Stimulated activated CD4-positive, alpha-beta T cell treated with anti-CD3 and anti-CD28 coated beads, Interleukin-4, amount 100 ng/mL, for 48 hours (primary cell): ENCODE measurements at places on chromosomes 1 and 21.
A peak's percentile ranks its signal among the peaks of the same experiment; 100 is the strongest.

- DNase-seq = no peak
Measured at GRCh38 chr1:222010306-222010705, 268.4 kb upstream of the DUSP10 start.

DNA sequence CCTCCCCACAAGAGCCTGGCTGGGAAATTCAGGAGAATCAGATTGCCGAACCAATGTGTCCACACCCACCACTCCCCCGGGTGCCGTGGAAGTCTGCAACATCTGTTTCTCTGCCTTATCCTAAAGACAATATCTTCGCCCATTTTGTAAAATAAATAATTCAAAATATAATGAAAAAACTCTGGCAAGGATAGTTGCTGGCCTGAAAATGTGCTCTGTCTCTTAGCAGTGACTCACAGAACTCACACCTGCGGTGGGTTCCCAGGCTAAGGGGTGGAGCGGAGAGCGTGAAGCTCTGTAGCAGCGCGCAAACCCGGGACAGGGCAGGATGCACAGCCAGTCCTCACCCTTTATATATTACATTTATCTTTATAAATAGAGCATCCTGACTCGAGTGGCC, 99.9 kb downstream of the COLGALT2 start:
- no peak for DNase-seq

GRCh38 chr1:1432274-1432950, 3.1 kb upstream of the VWA1 start:
- DNase-seq = no peak

DNA sequence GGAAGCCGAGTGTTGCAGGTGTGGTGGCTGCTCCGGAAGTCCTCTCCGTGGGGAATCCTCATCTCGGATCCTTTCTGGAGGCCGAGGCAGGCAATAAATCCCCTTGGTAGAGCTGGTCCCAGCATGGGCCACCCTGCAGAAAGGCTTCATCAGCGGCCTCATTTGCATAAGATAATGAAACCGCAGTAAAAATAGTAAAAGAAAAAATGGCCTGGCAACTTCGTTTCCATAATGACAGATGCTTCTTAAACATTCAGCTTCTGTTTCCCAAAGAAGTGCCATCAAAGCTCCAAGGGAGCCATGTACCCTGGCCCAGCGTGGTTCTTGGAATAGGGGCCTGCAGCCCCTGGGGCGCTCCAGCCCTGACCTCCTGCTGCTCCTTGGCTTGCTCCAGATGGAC, 244.1 kb downstream of the GRIK3 start:
- DNase-seq = no peak

DNA sequence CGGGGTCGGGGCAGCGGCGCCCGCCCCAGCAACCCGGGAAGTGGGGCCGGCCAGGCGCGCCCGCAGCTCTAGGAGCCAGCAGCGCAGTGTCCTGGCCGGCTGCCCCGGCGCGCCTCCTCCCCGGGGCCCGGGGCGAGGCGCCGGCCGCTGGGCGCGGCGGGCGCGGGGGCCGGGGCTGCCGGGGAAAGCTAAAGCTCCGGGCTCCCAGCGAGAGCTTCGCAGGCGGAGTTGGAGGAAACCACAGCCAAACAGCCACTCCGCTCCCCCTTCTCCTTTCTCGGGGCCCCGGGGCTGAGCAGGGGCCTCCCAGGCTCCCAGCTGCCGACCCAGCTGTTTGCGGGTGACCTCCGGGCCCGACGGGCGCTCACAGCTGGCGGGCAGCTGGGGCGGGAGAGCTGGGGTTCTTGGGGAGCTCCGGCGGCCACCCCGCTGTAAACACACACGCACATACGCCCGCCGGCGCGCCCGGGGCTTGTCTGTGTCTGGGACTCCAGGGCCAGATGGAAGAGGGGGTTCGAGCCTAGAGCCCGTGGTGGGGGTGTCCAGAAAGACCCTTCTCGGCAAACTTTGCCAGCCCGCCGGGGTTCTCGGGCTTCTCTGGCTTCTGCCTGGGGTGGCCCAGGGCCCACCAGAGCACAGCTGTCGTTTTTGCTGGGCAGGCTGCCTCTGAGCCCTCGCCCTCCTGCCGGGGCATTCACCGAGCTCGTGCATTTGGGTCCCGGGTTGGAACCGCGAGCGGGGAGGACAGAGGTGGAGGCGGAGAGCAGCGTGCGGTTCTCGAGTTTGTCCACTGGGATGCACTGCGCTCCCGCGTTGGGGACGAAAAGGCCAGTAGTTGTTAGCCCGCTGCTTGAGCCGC, 1.5 kb downstream of the AJAP1 start:
- DNase-seq = no peak

GRCh38 chr1:145729666-145730436, 10.6 kb downstream of the CD160 start:
- DNase-seq = no peak

GRCh38 chr1:54816951-54817350, 15.8 kb upstream of the TTC22 start:
- no peak for DNase-seq

- DNase-seq = no peak
Measured at GRCh38 chr1:116920211-116920610, 10.5 kb downstream of the PTGFRN start.

DNA sequence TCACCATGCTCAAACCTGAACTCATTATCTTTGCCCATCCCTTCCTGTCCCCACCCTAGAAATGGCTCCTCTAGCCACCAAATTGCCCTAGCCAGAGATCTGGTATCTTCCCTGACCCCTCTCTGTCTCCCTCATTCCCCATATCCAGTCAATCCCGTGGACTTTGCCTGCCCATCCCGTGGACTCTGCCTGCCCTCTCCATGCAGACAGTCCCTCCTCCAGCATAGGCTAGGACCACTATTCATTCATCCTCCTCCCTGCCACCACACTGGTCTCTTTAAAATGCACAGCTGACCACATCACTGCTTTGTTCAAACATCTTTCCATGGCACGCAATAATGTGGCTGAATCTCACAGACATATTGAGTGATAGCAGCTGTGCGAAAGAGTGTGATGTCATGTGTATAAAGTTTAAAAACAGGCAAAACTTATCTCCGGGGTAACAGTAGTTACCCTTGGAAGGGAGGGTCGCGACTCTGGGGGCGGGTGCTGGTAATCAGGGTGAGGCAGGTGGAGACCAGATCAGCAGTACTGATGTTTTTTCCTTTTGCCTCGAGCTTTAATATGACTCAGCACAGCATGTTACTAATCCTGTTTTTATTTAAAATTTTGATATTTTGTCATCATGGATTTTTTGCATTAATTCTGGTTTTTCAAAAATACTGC, 4.8 kb upstream of the SLC2A1 start:
- no peak for DNase-seq

GRCh38 chr1:182617734-182618351, 13.7 kb upstream of the RGS16 start:
- DNase-seq = no peak

DNA sequence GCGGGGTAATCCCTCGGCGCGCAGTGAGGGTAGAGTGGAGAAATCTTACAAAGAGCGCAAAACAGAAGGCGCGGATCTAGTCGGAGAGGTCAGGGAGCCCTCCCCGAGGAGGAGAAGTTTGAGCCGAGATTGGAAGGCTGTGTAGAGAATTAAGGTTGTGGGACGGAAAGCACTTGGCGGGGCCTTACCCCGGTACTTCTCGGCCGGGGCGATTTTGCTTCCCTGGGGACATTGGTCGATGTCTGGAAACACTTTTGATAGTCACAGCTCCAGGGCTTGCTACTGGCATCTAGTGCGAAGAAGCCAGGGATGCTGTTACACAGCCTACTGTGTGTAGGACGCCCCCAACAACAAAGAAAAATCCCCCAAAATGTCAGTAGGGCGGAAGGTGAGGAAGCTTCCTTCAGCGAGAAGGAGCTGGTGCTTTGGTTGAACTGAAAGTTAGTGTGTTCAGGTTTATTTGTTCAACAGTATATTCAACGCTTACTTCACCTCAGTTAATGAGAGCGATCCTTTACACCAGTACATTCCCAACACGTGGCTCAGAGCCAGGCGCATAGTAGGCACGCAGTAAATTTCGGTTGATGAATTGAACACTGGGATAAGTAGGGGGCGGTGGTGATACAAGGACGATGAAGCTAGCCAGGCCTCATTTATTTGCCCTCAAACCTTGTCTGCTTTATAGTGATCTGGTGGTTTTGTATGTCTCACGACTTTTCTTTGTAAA, 807 bp downstream of the CEP85 start:
- no peak for DNase-seq

- no peak for DNase-seq
Measured at GRCh38 chr1:223479718-223480425, 86.7 kb downstream of the CCDC185 start.

GRCh38 chr1:91124989-91125417, 103.2 kb upstream of the ZNF644 start:
- DNase-seq = peak; percentile 45

DNA sequence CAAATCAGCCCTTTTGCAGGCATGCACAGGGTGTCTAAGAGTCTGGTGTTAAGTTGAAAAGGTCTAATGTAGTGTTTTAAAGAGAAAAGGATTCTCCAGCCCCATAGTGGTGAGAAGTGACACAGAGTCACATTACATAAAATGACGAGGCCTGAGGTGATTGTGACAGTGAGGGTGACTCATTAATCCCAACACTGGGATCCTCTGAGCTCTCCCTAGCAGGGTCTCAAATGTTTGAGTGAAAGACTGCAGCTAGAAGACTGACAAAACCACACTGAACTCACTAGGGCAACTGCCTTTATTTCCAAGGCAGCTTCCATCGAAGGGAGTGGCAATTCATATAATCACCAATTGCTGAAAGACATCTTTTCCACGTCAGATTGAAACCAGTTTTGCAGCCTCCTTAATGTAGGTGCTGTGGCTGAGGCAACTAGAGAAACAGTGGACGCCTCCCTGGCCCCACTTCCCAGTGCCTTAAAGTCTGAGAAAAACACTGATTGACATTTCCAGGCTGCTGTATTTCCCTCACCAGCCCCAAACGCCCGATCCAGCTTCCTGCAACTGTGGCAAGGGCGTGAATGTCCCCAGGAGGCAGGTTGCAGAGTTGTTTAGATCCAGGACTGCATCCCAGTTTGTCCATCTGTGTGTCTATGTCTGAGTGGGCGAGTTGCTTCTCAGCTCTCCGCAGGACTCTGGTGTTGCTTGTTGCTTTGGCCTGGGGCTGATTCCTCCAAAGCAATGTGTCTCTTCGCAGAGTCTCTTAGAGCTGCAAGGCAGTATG, 81.4 kb downstream of the RUNX1 start:
- DNase-seq = peak; percentile 38
